Breast epithelium (tissue), 4 donors: ENCODE measurements at places on chromosomes 1 and 21. TPM values are rescaled to one million over a fixed set of nuclear protein-coding genes. Genes with fewer than 3 reads are reported as not detected.

OLIG1 gene
- total RNA-seq: not detected

WNT3A gene
- 0.29 TPM for total RNA-seq

TFB2M gene
- 13.4 TPM for total RNA-seq

HEYL gene
- total RNA-seq: 5.2 TPM

IGSF3 gene
- 21.6 TPM for total RNA-seq

LZIC gene
- total RNA-seq: 22.3 TPM

DNA sequence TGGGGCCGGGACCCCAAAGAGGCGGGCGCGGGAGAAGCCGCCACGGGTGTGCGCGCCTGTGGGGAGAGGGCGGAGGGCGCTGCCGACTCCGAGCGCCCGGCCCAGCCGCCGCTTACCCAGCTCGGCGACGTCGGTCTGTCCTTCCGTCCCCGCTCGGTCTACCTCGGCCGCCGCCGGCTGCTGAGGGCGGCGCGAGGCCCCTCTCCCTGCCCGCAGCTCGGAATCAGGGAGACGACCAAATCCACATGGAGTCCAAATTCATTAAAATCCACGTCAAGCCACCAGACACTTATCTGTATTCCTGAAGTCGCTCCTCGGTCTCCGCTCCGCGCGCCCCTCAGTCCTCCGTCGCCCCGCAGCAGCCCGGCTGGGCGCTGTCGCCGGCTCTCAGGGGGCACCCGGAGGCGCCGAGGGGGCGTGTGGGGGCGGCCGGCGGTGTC is 637 bp downstream of the PLXNA2 start:
- peak overlapping the region; percentile 76 for H3K27ac ChIP-seq
- no peaks in the 10 kb centered on the region for H3K27me3 ChIP-seq
- peak overlapping the region; percentile 74 for H3K4me3 ChIP-seq
- no peaks in the 10 kb centered on the region for H3K36me3 ChIP-seq
- no peak for DNase-seq

DNA sequence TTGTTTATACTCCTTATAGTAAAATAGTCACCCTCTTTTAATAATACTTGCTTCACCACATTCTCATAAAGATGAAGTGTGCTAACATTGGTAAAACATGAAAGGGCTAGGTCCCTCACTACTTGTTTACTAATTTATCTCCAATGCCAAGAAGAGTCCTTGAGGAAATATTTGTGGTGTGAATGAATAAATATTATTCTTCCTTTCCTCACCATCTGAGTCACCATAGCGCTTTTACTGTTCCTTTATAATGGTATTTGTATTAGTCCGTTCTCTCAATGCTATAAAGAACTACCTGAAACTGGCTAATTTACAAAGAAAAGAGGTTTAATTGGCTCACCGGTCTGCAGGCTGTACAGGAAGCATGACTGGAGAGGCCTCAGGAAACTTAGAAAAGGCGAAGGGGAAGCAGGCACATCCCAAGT is 222.8 kb upstream of the ZRANB2 start:
- H3K27ac ChIP-seq: no peak overlapping the region
- H3K36me3 ChIP-seq: no peaks in the 10 kb centered on the region
- no peak for DNase-seq
- H3K4me3 ChIP-seq: no peak overlapping the region
- H3K4me1 ChIP-seq: no peaks in the 10 kb centered on the region

DNA sequence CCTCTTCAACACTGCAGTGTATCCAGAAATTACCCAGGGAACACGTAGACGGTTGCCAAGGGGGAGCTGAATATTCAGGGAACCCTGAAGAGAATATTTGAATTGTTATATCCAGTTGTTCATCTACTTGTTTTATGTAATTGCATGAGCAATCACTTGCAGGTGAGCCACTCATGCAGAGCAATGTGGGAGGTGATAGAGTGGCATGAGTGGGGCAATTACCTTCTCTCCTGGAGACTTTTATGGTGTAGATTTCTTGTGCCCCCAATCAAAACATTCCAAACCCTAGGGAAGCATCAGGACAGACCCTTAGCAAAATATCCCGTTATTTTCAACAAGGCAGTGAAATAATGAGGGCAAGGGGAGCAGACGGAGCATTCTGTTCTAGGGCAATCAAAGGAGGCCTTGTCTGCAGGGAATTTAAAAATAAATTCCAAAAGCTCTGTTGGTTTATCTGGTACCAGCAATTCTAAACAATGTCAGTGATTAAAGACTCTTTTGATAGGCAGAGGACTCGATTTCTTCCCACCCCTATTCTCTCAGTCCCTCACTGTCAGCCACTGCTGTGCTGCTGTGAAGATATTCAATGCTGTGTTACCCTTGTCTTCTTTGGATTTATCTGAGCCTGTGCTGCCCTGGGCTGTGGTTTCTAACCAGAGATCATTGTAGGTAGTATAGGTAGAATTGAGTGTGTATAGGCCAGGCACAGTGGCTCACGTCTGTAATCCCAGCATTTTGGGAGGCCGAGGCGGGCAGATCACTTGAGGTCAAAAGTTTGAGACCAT is 180.2 kb upstream of the MAP1LC3C start:
- H3K27ac ChIP-seq: no peak overlapping the region
- no peaks in the 10 kb centered on the region for H3K4me1 ChIP-seq
- no peak overlapping the region for H3K4me3 ChIP-seq

- peak overlapping the region; percentile 74 for H3K27ac ChIP-seq
- no peaks in the 10 kb centered on the region for H3K27me3 ChIP-seq
- no peaks in the 10 kb centered on the region for H3K36me3 ChIP-seq
Measured at GRCh38 chr1:9326596-9326995, 33.9 kb downstream of the SPSB1 start.

- no peak overlapping the region for H3K27ac ChIP-seq
- no peaks in the 10 kb centered on the region for H3K27me3 ChIP-seq
- no peak overlapping the region for H3K4me3 ChIP-seq
- H3K4me1 ChIP-seq: no peaks in the 10 kb centered on the region
- no peak for DNase-seq
- H3K36me3 ChIP-seq: no peaks in the 10 kb centered on the region
Measured at GRCh38 chr1:193283016-193283415, 96.6 kb upstream of the B3GALT2 start.

GRCh38 chr1:109786112-109786480 is 22.4 kb upstream of the EPS8L3 start:
- peaks cover 12% of the 10 kb centered on the region for H3K4me1 ChIP-seq
- no peak overlapping the region for H3K4me3 ChIP-seq
- no peaks in the 10 kb centered on the region for H3K27me3 ChIP-seq
- no peak for DNase-seq

- H3K4me1 ChIP-seq: no peaks in the 10 kb centered on the region
- H3K4me3 ChIP-seq: no peak overlapping the region
- H3K27me3 ChIP-seq: no peaks in the 10 kb centered on the region
- H3K27ac ChIP-seq: no peak overlapping the region
Measured at GRCh38 chr21:35437941-35438340, 388.8 kb upstream of the RUNX1 start.

DNA sequence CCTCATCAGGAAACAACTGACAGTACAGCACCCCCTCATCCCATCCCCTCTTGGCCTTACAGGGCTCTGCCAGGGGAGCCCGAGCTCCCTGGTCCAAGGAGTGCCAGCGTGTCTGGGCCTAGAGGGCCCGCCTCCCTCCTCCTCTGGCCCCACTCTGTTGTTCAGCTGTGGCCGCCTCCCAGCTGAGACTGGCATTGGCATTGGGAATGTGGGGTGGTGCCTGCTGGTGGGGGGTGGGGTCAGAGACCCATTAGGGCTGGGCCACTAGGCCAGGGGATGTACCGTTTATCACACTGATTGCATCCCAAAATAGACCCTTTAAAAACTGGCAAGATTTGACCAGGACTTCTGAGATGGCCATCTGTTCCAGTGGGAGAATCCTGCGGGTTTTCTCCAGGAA is 1.4 kb downstream of the LDLRAP1 start:
- peak overlapping the region; percentile 97 for H3K4me3 ChIP-seq
- peak; percentile 34 for DNase-seq
- H3K4me1 ChIP-seq: no peaks in the 10 kb centered on the region
- H3K27ac ChIP-seq: peak overlapping the region; percentile 82
- no peaks in the 10 kb centered on the region for H3K27me3 ChIP-seq

GRCh38 chr21:45517249-45518065 is 24.8 kb downstream of the SLC19A1 start:
- H3K27ac ChIP-seq: no peak overlapping the region
- H3K4me3 ChIP-seq: no peak overlapping the region
- no peaks in the 10 kb centered on the region for H3K36me3 ChIP-seq
- no peaks in the 10 kb centered on the region for H3K4me1 ChIP-seq

DNA sequence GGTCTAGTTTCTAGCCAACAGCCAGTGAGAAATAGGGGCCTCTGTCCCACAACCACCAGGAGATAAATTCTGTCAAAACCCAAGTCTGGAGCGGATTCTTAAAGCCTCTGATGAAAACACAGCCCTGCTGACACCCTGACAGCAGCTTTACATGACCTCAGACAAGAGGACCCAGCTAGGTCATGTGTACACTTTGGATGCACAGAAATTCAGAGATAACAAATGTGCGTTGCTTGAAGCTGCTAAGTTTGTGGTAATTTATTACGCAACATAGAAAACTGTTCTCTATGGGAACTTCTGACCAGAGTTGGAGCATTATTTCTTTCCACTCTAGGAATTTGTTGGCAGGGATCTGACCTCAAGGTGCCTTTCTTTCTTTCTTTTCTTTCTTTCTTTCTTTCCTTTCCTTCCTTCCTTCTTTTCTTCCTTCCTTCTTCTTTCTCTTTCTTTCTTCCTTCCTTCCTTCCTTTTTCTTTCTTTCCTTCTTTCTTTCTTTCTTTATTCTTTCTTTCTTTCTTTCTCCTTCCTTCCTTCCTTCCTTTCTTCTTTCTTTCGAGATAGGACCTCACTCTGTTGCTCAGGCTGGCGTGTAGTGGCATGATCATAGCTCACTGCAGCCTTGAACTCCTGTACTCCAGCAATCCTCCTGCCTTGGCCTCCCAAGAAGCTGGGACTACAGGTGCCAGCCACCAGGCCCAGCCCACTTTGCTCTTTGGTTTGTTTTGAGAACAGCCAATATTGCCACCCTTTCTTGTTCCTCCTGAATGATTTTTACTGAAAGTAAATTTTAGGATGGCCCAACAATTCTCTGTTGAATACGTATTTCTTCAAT is 14.9 kb upstream of the HMGCS2 start:
- no peak overlapping the region for H3K4me3 ChIP-seq
- DNase-seq: no peak
- no peaks in the 10 kb centered on the region for H3K36me3 ChIP-seq
- H3K27ac ChIP-seq: no peak overlapping the region
- H3K4me1 ChIP-seq: no peaks in the 10 kb centered on the region

GRCh38 chr1:16248603-16249516 is 11.9 kb upstream of the CPLANE2 start:
- H3K4me1 ChIP-seq: peaks cover 10% of the 10 kb centered on the region
- no peaks in the 10 kb centered on the region for H3K27me3 ChIP-seq
- H3K36me3 ChIP-seq: peaks cover 4% of the 10 kb centered on the region
- peak overlapping the region; percentile 84 for H3K27ac ChIP-seq
- peak overlapping the region; percentile 4 for H3K4me3 ChIP-seq

GRCh38 chr1:63668298-63668697 is 75.1 kb downstream of the PGM1 start:
- no peaks in the 10 kb centered on the region for H3K36me3 ChIP-seq
- H3K27ac ChIP-seq: peak overlapping the region; percentile 90
- H3K4me1 ChIP-seq: peaks cover 7% of the 10 kb centered on the region
- H3K4me3 ChIP-seq: no peak overlapping the region
- H3K27me3 ChIP-seq: no peaks in the 10 kb centered on the region

DNA sequence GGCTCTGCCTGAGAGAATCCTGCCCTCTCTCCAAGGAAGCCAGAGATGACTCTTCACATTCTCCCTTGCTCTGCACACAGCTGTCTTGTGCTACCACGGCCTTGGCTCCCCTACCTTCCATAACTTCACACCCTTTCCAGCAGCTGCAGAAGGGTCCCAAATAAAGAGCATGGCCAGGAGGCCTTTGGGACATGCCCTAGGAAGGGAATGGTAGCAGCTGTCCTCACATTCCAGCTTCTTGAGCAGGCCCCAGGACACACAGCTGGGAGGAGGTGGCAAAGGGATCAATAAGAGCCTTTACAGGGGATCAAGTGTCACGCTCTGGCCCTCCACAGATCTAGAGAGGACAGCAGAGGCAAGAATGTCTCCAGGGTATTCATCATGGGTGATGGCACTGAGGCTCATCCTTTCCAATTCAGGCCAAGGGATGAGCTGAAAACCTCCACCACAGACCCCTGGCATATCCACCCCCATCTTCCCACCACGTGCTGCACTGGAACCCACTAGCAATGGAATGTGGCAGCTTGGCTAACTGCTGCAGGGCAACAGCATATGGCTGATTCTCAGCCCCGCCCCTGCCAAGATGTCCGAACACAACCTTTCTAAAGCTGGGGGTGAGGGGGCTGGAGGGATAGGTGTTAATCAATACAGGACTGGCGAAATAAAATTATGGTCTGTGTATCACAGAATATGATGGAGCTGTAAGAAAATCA is 17.8 kb upstream of the RAB29 start:
- no peaks in the 10 kb centered on the region for H3K36me3 ChIP-seq
- H3K27me3 ChIP-seq: no peaks in the 10 kb centered on the region
- H3K4me3 ChIP-seq: no peak overlapping the region
- H3K4me1 ChIP-seq: no peaks in the 10 kb centered on the region
- H3K27ac ChIP-seq: no peak overlapping the region

DNA sequence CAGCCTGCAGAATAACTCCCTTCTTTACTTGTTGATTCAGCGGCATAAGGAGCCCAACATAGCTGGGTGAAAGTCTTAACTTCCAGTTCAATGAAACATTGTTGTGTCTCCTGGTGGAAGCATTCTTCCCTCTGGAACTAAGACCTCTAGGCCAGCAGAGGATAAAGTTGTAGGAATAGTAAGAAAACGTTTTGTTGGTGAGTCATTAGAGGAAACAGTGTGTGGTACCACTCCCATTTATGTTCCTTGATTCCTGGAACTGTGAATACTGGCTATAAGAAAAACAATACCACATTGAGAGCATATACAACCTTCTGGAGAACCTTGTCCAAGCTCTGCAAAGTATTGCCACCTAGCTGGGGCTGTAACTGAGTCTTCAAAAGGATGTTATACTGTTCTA is 737.4 kb upstream of the ZP4 start:
- no peak for DNase-seq
- H3K4me3 ChIP-seq: no peak overlapping the region
- no peaks in the 10 kb centered on the region for H3K27me3 ChIP-seq
- H3K36me3 ChIP-seq: no peaks in the 10 kb centered on the region
- H3K27ac ChIP-seq: no peak overlapping the region
- H3K4me1 ChIP-seq: no peaks in the 10 kb centered on the region

DNA sequence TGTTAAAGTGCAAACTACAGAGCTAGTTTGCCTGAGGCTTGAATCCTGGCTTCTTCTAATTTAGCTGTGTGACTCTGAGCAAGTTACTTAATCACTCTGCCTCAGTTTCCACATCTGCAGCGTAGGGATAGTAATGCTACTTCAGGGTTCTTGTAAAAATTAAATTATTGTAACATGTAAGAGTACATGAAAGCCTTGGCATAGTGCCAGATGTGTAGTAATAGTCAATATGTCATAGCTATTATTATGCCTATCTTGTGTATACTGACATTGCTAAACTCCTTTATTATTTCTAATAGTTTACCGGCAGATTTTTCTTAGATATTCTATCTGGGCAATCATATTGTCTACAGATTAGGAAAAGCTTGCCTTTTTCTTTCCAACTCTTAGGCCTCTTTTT is 6.8 kb upstream of the TADA1 start:
- no peak overlapping the region for H3K4me3 ChIP-seq
- peaks cover 12% of the 10 kb centered on the region for H3K27me3 ChIP-seq
- no peak for DNase-seq
- H3K36me3 ChIP-seq: no peaks in the 10 kb centered on the region
- no peak overlapping the region for H3K27ac ChIP-seq
